T47D (cell line): ENCODE measurements at places on chromosomes 16 and 17.
A peak's percentile ranks its signal among the peaks of the same experiment; 100 is the strongest.

DNA sequence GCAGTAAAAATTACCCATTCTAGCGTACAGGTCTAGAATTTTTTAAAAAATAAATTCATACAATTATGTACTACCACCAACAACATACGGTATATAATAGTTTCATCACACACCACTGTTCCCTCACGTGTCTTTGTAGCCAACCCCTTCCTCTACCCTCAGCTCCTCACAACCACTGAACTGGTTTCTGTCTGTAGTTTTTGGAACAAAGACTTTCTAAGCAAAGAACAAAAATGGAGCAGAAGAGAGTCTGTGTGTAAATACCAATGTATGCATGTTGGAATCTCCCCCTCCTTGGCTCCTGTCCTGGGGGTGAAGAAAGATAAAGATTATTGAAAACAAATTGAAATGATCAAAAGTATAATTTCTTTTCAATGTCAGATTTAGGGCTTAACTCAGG, 31.9 kb upstream of the CCR7 start:
- DNase-seq: no peak

DNA sequence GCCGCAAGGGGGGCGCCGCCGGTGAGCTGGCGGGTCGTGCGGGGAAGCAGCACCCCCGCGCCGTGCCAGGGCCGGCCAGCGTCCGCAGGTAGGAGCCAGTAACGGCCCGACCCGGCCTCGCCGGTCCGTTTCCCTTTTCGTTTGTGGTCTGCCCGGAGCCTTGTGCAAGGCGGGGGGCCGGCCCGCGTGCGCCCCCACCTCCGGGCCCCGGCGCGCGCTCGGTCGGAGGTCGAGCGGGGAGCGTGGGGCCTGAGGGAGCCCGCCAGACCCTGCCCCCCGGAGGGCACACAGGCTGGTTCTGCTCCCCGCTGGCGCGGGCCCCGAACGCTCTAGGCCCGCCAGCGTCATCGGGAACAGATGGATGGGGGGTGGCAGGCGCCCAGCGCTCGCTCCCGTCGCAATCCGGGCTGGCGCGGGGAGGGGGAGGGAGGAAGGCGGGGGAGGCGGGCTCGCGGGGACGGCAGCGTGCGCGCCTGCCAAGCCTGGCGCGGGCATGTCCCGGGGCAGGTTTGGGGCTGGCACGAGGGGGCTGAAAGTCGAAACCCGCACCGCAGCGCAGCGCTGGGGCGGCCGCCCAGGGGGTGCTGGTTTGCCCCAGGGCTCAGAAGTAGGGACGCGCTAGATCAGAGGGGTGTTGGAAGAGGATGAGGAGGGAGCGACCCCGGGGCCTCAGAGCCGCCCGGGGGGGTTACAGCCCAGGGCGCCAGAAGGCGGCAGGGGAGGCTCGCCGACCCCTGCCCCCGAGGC, 1.5 kb upstream of the GSE1 start:
- DNase-seq: peak; percentile 95

DNA sequence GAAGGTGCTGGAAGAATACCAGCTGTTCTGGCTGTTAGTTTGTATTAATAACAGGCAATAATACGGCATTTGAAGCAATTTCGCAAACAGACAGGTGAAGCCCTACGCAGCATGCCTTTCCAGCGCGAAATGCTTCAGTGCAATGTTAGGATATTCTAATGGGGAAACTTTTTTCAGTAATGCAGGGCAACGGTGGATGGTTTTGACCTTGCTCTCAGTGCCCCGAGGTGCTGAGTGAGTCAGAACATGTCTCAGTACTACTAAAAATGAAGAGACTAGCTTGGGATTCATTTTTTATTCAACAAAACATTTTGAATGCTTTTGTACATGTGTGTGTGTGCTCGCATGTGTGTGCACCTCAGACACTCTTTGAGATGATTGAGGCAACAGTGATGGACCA, 172.2 kb downstream of the RBFOX1 start:
- DNase-seq: no peak

- DNase-seq: no peak
Observed at GRCh38 chr16:9966569-9967157, 215.6 kb downstream of the GRIN2A start.

DNA sequence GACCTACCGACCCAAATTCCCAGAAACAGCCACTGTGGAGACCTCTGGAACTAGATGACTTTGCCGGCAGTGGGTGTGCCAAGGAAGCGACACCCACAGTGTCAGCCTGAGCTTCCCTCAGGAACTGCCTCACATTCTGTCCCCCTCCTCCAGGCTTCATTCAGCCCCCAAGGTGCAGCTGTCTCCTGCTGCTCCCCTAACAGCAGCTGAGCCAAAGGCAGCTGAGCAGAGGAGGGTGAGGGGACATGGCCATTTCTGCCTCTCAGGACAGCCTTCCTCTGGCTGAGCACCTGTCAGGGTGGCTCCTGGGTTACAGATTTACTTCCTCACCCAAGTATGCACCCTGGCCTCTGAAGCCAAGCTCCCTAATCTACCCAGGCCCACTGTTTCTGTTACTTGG, 22.1 kb upstream of the MTMR4 start:
- DNase-seq: no peak

GRCh38 chr17:1713878-1714426, 3.8 kb upstream of the TLCD2 start:
- peak; percentile 80 for DNase-seq

GRCh38 chr16:21226749-21227148, 6.8 kb upstream of the ANKS4B start:
- no peak for DNase-seq

DNA sequence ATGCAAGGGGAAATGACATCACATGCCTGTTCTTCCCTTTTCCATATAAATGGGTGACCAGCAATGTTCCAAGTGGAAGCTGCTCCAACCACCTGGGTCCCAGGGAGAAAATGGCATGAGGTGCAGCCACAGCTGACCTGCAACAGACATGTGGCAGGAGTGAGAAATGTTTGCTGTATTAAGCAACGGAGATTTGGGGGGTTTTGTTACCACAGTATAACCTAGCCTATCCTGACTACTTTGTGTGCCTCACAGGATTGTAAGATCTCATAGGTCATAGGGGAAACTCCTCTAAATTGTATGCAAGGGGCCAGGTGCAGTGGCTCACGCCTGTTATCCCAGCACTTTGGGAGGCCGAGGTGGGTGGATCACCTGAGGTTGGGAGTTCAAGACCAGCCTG, 12.0 kb downstream of the CDIPT start:
- DNase-seq: no peak

DNA sequence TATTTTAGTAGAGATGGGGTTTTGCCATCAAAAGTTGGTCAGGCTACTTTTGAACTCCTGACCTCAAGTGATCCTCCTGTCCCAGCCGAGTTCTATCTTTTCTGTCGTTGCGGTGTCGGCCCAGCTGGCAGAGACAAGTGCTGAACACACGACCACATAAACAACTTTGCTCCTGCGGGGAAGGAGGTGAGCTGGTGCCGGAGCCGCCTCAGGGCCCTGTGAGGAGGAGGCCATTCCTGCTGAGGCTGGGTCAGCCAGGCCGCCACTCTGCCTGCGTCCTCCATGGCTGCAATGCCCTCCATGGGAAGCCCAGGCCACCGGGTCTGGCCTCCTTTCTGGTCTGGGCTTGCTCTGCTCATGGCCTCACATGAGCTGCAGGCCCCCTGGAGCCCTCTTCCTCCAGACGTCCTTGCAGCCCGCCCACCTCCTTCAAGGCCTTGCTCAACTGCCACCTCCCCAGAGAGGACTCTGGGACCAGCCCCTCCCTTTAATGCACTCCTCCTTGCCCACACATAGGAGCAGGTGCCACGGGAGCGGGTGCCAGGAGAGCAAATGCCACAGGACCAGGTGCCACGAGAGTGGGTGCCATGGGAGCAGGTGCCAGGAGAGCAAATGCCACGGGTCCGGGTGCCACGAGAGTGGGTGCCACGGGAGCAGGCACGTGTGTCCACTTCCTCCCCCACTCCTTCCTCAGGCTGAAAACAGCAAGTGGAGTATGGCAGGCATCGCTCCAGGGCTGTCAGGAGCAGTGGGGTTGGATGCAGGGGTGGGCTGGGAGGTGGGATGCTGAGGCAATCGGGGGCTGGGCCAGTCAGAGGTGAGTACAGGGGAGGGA, 28.4 kb upstream of the CBFA2T3 start:
- DNase-seq: no peak

GRCh38 chr16:87343753-87344050, 26.5 kb upstream of the C16orf95 start:
- no peak for DNase-seq

DNA sequence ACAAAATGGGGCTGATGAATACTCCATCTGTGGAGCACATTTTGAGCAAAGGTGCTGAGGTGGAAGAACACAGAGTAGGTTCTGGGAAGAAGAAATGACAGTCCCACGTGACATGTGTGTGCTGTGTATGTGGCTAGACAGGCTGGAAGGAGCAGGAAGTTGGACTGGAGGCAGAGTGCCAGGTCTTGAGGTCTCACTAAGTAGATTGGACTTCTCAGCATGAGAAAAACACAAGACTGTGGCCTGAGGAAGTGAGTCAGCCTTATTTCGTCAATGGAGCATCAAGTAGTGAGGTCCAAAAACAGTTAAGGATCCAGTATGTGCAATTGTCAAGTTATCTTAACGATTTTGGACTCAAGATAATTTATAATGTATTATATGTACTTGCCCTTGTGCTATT, 736.5 kb downstream of the KCNJ2 start:
- peak; percentile 27 for DNase-seq

- DNase-seq: no peak
Observed at GRCh38 chr17:17067257-17067656, 25.0 kb downstream of the MPRIP start.

GRCh38 chr17:5553479-5553878, 30.8 kb downstream of the NLRP1 start:
- DNase-seq: no peak

DNA sequence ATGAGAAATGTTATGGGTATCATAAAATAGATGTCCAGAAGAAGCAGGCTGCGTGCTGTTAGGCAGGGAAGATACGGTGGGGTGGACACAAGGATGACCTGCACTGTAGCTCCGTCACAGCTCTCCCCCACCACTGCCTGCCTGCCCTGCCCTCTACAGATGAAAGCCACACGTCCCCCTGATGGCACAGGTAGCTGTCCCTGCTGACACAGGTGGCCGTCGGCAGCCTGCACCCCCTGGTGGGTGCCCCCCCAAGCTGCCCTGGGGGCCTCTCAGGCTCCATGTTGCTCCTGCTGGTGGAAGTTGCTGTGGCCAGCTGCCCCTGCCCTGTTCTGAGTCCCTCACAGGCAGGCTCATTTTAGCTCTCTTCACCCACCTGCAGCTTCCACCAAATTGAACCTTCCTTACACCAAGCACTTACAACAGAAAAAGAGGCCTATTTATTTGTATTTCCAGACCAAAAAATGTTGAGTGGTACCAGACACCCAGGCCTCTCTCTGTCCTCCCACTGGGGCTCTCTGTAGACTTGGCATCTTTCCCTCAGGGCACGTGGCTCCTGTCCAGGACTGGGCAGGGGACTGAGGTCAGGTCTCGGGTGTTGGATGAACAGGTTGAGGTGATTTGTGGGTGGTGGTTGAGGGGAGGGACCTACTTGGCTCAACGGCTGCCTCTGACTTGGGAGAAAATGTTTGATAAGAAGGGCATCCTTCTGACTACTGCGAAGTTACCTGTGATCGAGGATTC, 50.1 kb upstream of the CACNG5 start:
- no peak for DNase-seq

DNA sequence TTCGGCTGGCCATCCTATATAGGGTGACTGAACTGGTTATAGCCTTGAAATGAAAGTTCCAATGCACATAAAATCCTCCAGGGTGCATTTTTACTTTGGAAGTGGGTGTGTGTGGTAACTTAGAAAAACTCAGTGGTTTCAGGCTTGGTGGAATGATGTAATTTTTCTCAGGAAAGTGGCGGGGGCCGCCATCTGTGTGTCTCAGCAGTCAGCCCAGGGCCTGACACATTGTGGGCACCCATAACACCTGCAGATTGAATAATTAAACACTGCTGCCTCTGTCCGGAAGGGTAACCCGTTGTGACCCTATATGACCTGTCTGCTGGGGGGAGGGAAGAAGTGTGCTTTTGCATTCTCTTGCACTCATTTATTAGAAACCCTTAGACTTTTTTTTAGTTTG, 2.2 kb upstream of the PDP2 start:
- no peak for DNase-seq

DNA sequence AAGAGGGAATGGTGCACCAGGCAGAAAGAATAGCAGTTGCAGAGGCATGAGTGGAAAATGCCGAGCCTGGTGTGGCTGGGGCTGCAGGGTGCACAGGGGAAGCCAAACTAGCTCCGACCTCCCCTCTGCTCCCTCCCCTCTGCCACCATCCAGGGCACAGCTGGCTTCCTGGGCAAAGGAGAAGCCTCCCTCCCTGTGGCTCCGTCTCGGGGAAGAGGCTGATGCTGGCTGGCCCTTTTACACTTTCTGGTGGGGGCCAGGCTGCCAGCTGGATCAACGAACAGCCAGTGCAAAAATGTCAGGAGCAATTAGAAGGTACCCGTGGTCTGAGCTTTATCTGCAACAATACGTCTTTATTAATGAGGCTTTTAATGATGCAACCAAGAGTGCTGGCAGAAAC, 37.1 kb upstream of the KCNJ12 start:
- no peak for DNase-seq

- DNase-seq: no peak
Observed at GRCh38 chr16:56833243-56833970, 31.6 kb upstream of the SLC12A3 start.
